ENCODE measurements at places on chromosomes 11 and 22. TPM values are rescaled to one million over a fixed set of nuclear protein-coding genes. Genes with fewer than 3 reads are reported as not detected.

DNA sequence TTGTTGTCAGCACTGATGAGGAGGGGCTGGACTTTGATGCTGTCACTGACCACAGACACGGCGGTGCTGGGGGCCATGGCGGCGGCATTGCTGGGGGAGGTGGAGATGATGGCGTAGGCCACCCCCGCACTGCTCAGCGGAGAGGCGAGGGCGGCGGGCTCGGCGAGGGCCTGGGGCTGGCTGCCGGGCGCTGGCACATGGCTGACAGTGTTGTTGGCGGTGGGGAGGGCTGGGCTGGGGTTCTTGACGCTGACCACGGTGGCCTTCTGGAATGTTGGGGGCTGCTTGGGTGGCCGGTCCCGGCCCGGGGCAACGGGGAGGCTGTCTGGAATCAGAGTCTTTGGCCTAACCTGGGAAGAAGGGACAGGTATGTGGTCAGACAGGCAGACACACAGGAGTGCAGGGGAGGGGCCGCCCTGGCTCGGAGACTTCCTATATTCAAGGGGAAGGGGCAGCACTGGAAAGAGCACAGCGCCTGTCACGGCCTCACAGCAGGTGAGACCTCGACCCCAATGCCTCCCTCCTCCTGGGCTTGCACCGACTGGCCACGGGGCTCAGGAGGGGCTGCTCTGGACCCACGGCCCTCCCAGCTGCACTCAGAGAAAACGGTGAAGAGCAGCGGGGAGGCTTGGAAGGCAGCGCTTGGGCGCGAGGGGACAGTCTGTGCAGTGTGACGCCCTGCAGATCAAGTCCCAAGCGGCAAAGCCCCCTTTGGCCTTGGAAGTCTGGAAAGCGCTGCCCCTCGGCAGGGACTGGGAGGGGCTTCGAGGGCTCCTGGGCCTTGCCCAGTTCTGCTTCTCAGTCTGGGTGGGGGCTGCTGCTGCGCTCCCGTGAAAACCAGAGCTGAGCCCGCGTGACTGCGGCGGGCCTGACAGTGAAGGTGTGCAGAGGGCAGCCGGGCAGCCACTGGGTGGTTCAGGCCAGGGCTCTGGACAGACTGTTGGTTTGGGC is 93.2 kb downstream of the PHF21B start:
- no peaks in the 10 kb centered on the region for H3K36me3 ChIP-seq
- no peak overlapping the region for H3K27ac ChIP-seq
- DNase-seq = no peak
- H3K4me1 ChIP-seq = no peaks in the 10 kb centered on the region
- H3K4me3 ChIP-seq = no peak overlapping the region

- H3K36me3 ChIP-seq = no peaks in the 10 kb centered on the region
- no peak overlapping the region for H3K27ac ChIP-seq
- peaks cover 18% of the 10 kb centered on the region for H3K4me1 ChIP-seq
Observed at GRCh38 chr11:86632499-86633269, 39.7 kb downstream of the ME3 start.

DNA sequence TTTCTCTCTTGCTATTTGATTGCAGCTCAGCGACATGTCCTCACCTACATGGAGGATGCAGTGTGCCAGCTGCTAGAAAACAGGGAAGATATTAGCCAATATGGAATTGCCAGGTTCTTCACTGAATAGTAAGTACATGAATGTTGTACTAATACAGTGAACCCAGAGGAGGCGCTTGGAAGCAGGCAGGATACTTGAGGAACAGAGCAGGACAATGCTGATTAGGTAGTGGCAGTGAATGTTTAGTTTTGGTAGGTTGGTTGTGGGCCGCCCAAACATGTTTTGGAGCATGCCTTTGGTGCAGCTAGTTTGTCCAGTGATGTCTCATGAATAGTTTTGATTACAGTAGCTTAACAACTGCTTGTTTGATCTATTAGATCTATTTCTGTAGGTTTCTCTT is 50.6 kb downstream of the CSTPP1 start:
- no peaks in the 10 kb centered on the region for H3K27me3 ChIP-seq
- H3K4me3 ChIP-seq = no peak overlapping the region

DNA sequence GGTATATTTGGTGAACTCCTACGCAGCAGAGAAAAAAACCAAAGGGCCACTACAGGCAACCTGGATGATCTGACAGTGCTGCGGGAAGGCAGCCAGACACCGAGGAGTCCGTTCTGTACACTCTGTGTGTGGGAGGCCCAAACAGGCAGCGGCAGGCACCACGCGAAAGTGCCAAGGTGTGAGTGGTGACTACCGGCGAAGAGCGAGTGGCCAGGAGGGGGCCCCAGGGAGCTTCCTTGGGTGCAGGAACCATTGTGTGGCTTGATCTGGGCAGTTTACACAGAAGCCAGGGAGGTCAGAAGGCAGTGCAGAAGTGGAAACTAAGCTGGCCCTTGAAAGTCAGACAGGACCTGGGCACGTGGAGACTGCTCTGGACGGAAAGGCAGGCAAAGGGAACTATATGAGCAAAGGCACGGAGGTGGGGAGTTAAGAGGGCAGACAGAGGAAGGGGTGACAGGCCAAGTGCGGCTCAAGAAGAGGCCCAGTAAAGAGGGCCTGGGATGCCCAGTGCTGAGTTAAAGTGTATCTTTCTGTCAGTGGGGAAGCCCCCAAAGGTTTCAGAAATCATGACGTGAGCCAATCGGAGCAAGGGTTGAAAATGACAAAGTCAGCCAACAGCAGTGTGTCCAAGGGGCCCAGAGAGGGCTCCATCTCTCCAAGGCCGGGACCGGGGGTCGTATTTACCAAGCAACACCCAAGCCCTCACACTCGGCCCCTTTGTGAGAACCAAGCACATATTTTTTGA is 10.6 kb downstream of the TMEM184B start:
- no peak overlapping the region for H3K27ac ChIP-seq
- no peaks in the 10 kb centered on the region for H3K36me3 ChIP-seq
- H3K4me3 ChIP-seq = no peak overlapping the region
- no peaks in the 10 kb centered on the region for H3K27me3 ChIP-seq

DNA sequence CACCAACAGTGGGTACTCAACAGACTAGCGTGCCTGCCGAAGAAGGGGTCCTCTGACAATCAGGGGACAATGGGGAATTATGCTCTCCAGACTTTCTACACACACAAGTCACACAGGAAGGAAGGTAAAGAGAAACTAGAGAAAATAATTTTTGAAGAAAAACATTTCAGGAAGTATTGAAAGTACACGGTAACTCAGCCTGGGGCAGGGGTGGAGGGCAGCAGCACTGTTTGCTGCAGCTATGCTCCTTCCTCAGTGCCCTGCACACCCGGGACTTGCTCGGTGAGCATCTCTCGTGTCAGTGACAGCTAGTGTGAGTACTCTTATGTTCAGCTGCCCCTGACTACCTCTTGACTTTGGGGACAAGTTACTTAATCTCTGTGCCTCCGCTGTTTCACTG is 18.0 kb upstream of the APOA1 start:
- peaks cover 54% of the 10 kb centered on the region for H3K4me1 ChIP-seq
- DNase-seq = no peak
- no peak overlapping the region for H3K27ac ChIP-seq

DNA sequence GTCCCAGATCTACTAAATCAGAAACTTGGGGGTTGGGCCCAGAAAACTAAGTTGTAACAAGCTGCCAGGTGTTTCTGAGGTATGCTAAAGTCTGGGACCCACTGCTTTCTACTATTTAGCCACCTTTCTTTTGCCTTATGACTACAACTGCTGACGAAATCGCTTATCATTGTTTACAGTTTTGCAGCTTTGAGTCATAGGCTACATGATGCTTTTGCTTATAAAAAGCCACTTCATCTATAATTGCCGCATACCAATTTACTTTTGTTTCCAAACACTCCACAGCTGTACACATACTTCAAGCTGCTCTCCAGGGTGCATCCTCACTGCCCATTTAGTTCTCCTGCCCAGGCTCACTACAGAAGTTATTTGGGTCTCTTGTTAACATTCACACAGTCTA is 144.7 kb downstream of the ENTHD1 start:
- no peak overlapping the region for H3K4me3 ChIP-seq
- no peaks in the 10 kb centered on the region for H3K27me3 ChIP-seq
- no peak overlapping the region for H3K27ac ChIP-seq

- no peaks in the 10 kb centered on the region for H3K27me3 ChIP-seq
- H3K36me3 ChIP-seq = no peaks in the 10 kb centered on the region
- no peaks in the 10 kb centered on the region for H3K4me1 ChIP-seq
- H3K4me3 ChIP-seq = no peak overlapping the region
Observed at GRCh38 chr11:105274631-105275030, 135.1 kb upstream of the CARD18 start.

Gene SMC1B
- total RNA-seq = not detected

Gene ZNF214
- not detected for total RNA-seq

Gene OR4A16
- not detected for total RNA-seq

Gene DEFB131B
- not detected for total RNA-seq

Gene MRGPRE
- not detected for total RNA-seq

Gene GAB4
- total RNA-seq = not detected

Gene TRIM49
- total RNA-seq = not detected

All from stomach (tissue), 19 donors.